ENCODE measurements at places on chromosomes 6 and 20. TPM values are rescaled to one million over a fixed set of nuclear protein-coding genes. Genes with fewer than 3 reads are reported as not detected.

The LY86 gene
- not detected for total RNA-seq

The ATXN1 gene
- total RNA-seq, result 2.8 TPM

The VNN1 gene
- total RNA-seq, result 0.15 TPM

The ZSCAN31 gene
- total RNA-seq, result 1.4 TPM

The DEFB124 gene
- not detected for total RNA-seq

The GPR63 gene
- 0.36 TPM for total RNA-seq

The DACT2 gene
- total RNA-seq, result 0.14 TPM

The SLC16A10 gene
- total RNA-seq, result 0.35 TPM

The CST4 gene
- not detected for total RNA-seq

The PPP1R3G gene
- total RNA-seq, result 2.0 TPM

The FAM217A gene
- total RNA-seq, result not detected

Measured in A549 treated with Mapracorat at 1 μM for 4 hours (cell line).